ENCODE measurements at places on chromosomes 6 and 20.

GRCh38 chr6:130500693-130501092 is 134.9 kb downstream of the TMEM200A start:
- DNase-seq, result no peak

- DNase-seq, result no peak
Observed at GRCh38 chr20:39829256-39829655, 859.8 kb downstream of the MAFB start.

- no peak for DNase-seq
Observed at GRCh38 chr6:144017166-144018094, 9.4 kb upstream of the PLAGL1 start.

- DNase-seq, result no peak
Observed at GRCh38 chr20:40941133-40941610, 87.5 kb upstream of the TOP1 start.

DNA sequence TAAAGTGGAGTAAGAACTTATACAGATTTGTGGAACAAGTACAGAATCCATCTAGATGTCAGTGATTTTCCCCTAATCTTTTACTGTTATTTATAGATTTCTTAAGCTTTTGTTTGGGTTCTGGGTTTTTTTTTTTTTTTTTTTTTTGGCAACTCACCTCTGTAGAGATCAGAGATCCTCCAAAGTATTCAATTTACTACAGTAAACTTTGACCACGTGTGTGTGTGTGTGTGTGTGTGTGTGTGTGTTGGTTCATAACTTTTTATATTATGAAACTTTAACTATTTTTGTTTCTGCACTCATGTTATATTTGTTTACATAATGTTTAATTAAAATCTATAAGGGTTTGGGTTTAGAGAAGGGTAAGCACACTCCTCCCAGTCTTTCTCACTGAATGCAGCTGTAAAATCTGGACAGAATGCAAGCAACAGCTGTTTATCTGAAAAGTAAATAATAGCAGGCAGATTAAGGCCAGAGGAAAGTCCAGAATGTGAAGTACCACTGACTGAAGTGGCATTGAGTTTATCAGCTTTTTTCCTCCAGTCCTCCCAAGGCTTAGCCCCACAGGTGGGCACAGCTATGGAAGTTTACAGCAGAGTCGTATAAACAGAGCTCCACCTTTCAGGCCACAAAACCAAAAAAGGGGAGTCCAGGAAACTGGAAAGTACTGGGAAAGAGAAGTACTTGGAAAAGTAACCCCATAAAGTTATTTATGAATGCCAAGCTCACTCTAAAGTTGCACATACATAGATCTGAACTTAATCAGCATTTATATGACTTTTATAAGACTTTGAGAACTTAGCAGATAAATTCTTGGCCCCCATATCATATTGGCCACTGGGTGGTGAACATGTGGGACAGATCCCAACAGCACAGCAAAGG is 43.0 kb upstream of the CD2AP start:
- no peak for DNase-seq

- DNase-seq, result no peak
Observed at GRCh38 chr20:37416100-37416847, 70.3 kb downstream of the SRC start.

- no peak for DNase-seq
Observed at GRCh38 chr6:109498936-109499335, 15.9 kb upstream of the ZBTB24 start.

GRCh38 chr6:166008441-166009369 is 158.9 kb downstream of the TBXT start:
- DNase-seq, result no peak

DNA sequence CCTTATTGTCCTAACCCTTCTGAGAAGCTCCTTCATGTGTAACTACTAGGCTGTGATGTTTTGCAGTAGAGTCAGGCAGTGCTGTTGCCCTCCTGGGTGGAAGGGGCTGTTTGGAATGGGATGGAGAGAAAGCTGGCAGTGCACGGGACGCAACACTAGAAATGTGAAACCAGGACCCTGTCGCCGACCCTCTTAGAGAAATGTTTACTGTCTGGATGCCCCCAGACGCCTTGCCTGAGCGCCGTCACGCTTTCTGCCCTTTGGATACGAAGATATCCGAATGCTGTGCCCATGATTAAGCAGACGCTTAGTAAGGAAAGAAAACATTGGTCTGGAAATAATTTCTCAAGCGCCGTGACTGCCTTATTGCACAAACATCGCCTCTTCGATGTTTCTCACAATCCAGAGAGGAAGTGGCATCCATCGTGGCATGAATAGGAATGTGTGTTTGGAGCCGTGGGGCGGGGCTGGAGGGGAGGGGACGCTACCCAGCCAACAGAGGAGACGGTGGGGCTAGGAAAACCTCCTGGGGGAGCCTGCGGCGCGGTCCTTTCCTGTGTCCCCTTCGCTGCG is 661 bp upstream of the PPP1R14C start:
- DNase-seq, result no peak

DNA sequence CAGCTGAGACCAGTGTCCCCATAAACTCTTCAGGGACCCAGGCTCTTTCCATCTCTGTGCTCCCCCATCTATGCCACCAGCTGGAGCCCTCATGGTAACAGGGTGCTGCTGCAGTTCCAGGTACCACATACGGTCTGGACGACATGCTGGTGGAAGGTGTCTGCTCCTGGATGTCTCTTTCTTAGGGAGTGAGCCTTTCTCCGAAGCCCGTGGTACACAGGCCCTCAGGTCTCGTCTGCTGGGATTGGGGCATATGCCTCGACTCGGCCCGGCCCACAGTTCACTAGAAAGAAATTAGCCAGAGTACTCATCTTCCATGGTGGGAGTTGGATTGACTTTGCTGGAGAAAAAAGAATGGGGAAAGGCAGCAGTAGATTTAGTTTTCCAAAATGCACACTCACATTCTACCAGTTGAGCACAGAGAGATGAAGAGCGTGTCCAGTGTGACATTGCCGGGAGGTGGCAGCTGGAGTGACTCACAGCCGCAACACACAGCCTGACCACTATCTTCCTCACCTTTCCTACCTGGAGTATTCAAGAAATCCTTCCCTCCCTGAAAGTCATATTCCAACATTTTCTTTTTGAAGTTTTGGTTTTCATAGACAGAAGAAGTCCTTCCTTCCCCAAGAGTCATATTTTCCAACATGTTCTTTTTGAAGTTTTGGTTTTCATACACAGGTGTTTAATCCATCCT is 18.6 kb upstream of the SPO11 start:
- DNase-seq, result no peak

DNA sequence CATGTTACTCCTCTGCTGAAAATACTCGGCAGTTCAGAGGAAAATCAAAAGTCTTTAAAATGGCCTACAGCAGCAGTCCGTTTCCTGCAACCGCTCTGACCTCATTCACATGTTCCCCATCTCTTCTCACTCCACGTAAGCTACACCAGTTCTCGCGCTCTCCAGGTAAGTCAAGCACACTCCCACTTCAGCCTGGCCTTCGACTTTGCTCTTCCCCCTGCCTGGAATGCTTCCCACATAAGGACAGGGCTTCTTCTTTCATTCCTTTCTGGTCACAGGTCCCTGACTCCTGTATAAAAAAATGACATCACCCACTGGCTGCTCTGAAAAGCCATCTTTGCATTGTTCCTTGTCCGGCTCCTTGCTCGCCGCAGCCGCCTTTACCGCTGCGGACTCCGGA is 42.7 kb downstream of the MGME1 start:
- DNase-seq, result no peak

- no peak for DNase-seq
Observed at GRCh38 chr6:13484138-13484708, 3.2 kb downstream of the GFOD1 start.

DNA sequence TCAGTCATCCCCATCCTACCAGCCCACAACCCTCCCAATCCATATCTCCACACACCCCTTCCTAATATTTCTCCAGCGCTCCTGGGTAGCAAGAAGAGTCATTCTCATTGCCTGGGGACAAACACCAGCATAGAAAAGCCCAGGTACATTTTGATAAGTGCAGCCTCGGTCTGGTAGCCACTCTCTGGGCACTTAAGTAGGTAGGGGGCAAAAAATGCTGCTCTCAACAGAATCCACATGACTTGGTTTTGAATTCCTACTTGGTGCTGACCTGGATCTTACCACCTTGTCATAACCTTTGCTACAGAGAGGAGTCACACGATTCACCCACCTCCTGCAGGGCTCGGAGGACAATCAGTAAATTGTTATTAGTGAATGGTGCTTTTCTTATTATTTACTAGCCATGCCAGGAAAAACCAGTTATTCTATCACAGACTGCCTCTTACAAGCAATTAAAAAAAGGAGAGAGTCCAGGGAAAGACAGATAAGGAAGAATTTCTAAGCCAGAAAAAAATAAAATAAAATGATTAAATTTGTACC is 249.1 kb downstream of the LY86 start:
- DNase-seq, result no peak

DNA sequence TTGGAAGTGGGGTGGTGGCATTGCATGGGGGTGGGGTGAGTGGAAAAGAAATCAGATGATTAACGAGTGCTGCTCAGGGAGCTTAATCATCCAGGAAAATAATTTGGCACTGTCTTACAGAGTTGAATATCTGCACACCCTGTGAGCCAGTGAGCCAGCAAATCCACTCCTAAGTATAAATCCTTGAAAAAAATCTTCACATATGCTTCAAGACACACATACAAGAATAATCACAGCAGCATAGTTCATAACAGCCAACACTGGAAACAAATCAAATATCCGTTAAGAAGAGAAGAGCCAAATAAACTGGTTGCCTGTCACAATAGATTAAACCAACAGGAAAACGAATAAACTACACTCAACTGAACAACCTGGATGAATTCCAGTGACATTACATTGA is 62.8 kb downstream of the SAMD3 start:
- no peak for DNase-seq

DNA sequence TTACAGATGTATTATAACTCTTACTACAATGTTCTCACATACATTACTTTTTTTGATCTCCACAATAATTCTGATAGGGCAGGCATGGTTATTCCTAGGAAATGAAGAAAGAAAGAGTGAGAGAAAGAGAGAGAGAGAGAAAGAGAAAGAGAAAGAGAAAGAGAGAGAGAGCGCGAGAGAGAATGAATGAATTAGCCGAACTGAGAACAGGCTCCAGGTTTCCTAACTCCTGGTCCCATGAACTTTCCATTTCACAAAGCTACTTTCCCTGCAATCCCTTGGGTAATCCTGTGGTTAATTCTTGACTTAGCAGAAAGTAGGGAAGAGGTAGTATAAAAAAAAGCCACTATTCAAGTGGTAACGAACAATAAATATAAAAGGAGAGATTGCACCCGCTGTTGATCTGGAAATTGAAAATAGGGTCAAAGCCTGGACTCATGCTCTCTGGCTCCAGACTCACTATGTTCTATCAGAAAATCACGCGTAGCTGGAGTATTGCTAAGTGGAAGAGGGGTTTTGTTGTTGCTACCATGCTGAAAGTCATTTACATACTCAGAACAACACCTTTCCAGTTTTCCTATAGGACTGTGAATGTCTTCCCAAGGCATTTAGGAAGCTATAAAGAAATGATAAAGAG is 131.2 kb downstream of the CCDC170 start:
- DNase-seq, result no peak

GRCh38 chr6:1864496-1864895 is 254.8 kb downstream of the FOXC1 start:
- no peak for DNase-seq

DNA sequence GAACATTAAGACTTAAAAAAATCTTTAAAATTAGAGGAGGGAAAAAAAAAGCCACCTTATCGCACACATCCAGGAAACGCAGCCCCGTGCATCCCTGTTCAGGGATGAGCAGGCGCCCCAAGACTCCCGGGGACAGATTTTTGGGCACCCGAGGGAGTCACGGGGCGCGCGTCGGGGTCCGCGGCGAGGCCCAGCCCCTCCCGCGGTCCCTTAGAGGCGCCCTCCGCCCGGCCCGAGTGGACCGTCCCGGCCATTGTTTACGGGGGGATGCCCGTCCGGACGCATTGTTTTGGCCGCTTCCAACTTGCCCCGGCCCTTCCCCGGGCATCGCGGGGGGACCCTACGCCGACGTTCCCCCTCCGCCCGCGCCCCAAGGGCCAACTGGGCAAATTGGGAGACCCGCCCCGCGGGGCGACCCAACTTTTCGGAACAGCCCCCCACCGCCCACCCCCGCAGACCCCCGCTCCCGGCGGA is 610 bp downstream of the ZNF217 start:
- DNase-seq, result no peak

DNA sequence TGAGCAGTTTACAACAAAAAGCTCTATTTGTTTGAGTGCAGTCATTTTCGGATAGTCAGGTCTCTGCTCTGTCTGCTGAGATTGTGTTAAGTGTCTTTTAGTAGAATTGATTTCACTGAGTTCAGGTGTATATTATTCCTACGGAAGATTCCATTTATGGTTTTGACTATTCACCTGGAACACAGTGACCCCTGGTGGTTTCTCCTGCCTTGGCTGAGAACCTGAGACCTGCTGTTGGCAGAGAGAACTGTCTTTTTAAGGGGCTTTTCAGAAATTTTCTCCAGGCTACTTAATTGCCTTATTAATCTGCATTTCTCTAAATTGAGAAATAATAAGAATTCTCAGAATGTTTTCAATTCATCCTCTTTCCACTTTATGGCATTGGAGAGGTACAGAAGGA is 508.0 kb downstream of the TBC1D32 start:
- DNase-seq, result no peak

DNA sequence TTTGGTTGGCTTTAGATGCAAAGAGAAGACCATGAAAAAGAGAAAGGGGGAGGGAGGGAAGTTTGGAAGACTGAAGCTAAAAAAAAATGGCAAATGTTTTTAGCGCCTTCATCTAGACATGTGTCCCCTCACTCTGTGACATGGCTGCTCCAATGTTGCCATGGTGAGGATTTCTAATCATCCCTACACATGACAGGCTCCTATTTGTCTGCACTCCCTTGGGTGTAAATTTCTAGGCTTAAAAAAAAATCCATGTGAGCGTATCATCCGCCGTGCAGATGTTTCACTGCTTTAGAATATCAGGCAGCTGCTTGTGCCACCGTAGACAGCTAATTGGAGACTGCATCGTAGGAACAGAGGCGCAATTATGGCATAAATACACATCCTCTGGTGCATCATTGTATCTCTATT is 761.1 kb upstream of the MMS22L start:
- no peak for DNase-seq

DNA sequence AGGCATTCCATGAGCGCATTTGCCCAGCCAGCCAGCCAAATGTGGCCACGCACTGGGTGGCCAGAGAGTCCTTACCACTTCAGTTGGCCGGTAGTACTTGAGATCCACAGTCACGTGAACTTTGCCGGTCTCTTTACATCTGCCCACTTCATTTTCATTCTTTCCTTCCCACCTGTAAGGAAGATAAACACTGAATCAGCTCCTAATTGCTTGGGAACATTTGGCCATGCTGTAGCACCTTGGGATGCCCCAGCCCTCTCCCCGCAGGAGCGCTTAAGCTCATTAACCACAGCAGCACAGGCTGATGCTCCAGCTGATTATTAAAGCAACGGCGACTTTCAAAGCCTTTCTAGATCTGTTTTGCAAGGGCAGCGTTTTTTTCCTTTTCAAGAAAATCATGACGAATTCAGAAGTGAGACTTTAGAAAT is 116.6 kb downstream of the FOXC1 start:
- no peak for DNase-seq

GRCh38 chr20:58995461-58996225 is 11.4 kb downstream of the CTSZ start:
- no peak for DNase-seq

GRCh38 chr20:328027-328974 is 2.9 kb downstream of the SOX12 start:
- DNase-seq, result no peak

GRCh38 chr20:18289306-18289705 is 979 bp downstream of the ZNF133 start:
- no peak for DNase-seq
